Glomerular endothelial cell (primary cell): ENCODE measurements at places on chromosomes 7 and 10.

DNA sequence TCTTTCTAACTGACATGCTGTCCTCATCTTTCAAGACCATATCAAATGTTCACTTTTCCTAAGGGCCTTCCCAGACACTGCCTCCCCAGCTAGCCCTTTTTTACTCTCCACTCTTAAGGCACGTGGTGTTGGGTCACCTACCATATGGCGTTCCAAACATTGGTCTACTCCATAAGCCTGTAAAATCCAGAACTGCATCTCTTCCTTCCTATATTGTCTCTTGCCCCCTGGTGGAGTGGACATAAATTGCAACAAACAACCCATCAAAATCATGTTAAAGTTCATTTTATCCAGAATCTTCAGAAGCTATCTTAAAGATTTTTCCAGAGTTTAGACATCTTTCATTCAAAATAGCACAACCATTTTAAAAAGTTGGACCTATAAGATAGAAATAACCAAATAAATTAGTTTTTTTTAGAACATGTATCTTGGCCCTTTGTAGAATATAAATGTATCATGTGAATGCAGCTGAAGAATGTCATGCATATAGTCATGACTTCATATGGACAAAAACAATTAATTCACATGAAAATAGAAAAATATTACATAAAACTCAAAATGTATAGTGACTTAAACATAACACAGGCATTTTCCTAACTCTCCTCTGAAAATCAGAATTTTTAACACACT is 180.6 kb upstream of the CHRM2 start:
- DNase-seq: no peak

- DNase-seq: no peak
These were observed 10.0 kb downstream of the EIF3A start for GRCh38 chr10:119070395-119071165.

DNA sequence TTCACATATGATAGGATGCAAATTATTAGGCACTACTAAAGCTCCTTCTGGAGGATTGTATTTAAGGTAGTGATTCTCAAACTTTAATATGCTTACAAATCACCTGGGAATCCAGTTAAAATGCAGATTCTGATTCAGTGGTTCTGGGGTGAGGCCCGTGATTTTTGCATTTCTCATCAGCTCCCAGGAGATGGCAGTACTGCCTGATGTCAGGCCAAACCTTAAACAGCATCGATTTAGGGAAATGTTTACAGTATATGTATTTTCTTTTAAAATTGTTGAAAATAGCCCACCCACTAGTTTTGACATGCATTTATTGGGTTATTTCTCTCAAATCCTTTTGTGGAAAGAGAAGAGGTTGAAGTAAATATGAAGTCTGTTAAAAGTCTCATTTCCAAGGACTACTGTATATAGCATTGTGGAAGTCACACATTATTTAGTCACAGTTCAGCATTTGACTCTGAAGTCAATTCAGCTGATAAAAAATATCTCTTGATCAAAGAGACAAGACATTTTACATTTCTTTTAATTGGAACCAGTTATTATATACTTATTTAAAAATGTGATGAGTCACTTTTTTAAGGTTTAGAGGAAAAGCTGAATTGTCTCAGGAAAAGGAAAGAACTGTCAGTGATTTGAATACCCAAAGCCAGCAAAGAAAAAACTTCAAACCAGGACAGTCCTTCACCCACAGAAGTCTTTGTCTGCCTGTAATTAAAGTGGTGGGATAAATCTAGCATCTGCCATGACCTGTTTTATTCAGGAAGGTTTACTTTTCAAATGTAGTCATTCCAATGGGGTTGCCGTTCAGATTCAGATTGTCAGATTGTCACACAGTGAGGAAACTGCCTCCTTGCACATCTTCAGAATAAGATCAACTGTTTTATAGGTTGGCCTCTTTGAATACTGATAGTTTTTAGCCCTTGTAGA is 21.1 kb upstream of the HBP1 start:
- no peak for DNase-seq

- no peak for DNase-seq
These were observed 6.5 kb upstream of the VWC2 start for GRCh38 chr7:49766966-49767365.
